ENCODE measurements at places on chromosomes 12 and 14.

- no peak for DNase-seq
Measured at GRCh38 chr12:55698965-55699364, 8.7 kb downstream of the ITGA7 start.

GRCh38 chr12:48869191-48869590, 3.5 kb upstream of the RND1 start:
- DNase-seq, result no peak

DNA sequence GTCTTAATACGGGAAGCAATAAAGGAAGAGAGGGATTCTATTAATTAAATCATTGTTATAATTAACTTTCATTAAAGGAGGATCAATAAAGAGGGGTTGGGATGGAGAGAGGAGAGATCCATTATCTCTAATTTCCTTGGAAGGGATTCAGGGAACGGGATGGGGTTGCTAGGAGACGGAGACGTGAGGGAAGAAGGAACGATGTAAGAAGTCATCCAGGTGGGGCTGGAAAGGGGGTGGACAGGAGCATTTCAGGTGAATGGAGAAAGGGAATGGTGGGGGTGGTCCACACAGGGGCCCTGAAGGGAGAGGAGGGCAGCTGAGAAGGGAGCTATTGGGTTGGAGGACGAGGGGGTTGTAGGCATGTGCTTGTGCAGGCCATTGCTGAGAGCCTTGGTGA, 17.2 kb downstream of the CALCOCO1 start:
- no peak for DNase-seq

DNA sequence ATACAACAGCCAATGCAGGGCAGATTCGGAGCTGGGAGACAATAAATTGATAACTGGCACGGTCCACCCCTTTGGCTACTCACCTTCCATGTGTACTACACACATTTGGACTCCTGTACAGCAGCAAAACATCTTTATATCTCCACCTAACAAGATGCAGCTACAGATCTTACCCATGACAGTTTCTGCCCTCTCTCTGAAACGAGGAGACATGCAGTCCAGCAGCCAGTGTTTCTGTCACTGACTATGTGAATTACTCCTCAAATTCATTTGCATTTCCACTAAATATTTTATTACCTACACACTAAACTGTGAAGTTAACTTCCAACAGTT, 58.7 kb upstream of the BEGAIN start:
- DNase-seq, result no peak

DNA sequence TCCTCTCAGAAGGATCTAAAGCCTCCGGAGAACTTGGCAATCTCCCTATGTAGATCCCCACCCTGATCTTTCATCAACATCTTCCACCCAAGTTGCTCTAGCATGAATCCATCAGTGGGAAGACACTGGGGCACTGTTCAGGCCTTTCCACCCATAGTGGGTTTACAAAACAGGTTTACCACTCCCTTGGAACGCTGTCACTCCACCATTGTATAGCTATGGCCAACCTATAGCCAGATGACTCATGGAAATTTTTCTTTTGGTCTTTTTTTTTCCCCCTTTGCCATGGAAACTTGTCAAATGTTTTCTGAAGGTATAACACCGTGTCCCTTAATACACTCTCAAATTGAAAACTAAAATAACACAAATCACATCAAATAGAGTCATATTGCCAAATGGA, 10.8 kb upstream of the HSPB8 start:
- DNase-seq, result no peak

DNA sequence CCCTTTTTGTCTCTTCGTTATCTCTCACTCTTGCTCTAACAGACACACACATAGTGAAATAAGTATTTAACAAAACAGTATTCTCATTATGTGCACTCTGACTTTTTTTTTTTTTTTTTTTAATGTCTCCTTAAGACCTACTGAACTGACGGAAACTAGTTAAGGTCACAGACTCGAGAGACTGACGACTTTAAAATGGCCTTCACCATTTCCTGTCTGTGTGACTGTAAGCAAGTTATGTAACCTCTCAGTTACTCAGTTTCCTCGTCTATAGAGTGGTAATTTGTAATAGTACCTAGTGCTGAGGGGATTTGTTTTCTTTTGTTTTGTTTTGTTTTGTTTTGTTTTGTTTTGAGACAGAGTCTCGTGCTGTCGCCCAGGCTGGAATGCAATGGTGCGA, 284.8 kb downstream of the FBXL14 start:
- DNase-seq, result no peak

GRCh38 chr12:106091446-106091820, 47.3 kb downstream of the NUAK1 start:
- DNase-seq, result no peak

GRCh38 chr14:51000566-51000965, 56.3 kb upstream of the PYGL start:
- no peak for DNase-seq

DNA sequence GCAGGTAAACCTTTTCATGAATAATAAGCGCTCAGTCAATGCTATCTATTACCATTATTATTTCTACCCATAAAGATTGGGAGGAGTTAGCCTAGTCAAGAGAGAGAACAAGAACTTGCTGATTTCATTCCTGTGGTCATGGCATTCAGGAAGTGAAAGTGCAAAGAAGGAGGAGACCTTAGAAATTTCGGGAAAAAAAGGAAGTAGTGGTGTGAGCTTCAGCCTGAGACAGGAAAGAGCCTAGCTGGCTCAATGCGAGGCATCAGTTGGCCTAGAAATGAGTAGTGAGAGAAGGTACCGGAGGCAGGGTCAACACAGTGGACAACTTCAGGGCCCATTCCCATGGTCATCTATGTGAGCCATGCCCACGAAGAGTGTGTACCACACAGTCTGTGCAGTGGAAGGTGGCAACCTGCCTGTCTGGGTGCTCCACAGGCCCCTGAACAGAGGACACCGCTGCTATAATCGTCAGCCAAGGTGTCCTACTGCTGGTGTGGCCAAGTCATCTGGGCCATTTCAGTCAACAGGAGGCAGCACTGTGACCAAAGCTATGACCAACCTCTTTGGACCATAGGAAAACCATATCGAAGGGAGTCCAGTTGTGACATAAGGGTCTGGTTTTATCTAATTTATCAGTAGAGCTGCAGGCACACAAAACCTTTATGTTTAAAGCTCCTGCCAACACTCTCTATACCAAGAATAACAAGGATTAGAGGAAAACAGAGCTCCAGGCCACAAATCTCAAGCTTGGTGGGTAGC, 16.2 kb upstream of the STON2 start:
- no peak for DNase-seq

DNA sequence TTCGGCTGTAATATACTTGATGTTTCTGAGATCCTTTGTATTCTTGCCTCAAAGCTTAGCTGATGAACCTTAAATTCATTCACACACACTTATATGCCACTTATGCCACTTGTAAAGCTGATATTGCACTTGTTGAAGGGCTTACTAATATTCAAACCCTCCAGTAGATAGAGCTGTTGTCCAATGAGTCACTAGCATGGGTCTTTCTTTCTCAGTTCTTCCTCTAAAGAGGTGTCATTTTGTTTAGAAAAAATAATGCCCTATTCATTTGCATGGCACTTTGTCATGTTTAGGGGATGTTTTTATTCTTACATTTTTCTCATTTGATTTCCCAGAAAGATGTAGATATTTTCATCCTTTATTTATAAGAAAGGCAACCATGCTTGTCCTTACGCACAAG, 56.4 kb downstream of the MON2 start:
- no peak for DNase-seq

DNA sequence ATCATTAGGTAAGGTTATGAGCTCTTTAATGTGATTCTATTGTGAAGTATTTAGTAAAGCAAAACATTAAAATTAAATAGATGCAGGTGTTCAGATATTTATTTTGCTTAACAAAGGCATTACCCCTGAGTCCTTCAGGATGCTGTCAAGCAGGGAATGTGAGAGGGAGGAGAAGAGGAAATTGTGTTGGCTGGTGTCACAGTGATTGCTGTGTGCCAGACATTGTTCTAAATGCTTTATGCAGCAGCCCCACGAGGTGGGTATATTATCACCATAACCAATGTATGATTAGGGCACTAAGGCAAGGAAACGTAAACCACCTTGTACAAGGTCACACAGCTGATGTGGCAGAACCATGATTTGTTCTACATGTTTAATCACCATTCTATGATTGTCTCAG, 80.1 kb downstream of the STAB2 start:
- DNase-seq, result no peak

DNA sequence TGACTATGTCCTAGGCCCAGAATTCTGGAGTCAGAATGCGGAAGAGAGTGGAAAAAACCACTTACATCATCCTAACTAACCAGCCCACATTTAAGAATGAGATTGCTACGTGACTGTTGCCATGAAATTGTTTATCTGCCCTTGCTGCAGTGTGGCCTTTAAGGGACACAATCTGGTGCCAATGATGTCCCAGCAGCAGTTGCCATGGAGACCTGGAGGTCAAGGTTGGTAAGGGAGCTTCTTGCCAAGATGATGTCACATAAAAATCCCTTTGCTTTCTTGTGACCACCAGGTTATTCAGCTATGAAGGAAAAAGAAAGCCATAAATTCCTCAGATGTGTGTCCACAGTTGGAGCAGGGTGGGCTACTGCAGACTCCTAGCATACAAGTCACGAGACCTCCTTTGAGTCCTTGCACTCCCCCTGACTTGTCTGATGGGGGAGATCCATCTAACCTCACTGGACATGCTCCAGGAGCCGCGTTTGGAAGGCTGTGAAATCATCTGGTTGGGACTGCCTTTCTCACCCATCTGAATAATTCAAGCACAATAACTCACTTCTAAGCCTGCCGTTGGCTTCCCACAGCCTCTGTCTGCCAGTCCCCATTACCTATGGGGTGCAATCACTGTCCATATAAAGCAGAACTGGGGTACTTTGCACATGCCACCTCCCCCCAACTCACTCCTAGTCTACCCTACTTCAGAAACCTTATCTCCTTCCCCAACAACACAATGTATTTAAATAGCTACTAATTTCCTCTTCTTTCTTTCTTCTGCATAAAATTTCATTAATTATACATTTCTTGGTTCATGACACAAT, 165.6 kb downstream of the ZFP36L1 start:
- no peak for DNase-seq

- no peak for DNase-seq
Measured at GRCh38 chr14:22539831-22540230, 49.2 kb downstream of the DAD1 start.

GRCh38 chr12:103177639-103178255, 220.3 kb downstream of the ASCL1 start:
- no peak for DNase-seq

DNA sequence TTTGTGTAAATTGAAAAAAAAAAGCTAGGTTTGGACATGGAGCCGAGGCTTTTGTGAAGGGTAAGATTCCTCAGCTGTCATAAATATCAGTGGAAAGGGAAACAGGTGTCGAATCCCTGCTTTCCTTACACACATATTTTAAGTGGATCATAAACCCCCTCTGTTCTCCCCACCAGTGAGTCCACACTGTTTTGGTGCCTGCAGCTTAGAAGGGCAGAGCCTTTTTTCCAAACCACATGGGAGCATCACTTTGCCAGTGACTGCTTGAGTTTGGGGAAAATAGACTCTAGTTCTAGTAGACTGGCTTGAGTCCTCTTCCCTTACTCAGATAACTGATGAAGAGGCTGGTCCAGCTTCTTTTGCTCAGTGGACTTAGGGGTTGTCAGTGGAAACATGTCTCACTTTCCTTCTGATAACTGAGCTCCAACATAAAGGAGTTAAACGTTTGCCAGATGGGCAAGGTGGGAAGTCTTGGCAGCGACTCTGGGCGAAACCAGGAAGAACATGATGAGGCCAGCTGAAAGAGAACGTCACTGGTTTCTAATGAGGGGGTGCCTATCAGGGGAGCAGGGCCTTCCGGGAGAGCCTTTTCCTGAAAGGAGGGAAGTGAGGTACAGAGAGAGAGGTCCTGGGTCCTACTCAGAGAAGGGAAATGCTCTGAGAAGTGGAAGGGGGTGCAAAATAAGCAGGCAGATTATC, 168.1 kb upstream of the PARP11 start:
- DNase-seq, result no peak

- no peak for DNase-seq
Measured at GRCh38 chr14:28055008-28055407, 711.6 kb upstream of the FOXG1 start.

DNA sequence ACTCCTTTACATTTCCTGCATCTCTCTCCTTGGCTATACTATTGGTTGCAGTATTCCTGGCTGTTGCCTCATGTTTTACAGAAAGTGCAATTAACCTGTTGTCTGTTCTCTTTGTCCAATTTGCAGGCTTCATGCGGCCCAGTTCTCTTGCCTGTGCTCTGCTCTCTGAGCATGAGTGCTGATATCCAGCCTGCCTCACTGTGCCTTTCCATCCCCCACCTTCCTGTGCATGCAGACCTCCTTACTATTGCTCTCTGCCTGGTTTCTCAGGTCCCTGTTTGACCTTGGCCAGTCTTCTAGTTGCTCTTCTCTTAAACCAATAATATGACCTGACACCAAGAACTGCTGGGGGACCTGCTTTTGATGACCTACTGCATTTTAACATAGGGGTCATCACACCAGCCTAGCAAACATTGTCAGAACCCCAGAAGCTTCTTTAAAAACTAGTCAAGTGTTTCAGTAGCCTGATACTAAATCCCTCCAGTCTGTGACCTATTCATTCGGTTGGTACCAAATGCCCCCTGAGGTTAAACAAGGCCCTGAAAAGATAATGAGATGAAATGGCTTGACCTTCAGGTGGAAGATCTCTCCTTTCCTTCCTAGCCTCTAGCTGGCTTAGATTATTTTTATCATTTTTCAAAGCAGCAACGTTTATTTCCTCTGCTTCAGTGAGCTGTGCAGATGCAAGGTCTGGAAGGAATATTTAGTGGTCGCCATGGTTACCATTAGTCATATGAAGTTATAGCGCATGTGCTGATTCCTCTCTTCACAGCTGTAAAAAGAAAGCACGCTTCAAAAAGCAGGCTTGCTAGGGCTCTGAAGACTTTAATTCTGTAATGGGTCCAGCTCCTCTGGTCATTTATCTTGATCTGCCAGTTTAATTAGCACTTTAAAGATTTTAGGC, 216.5 kb downstream of the PHLDA1 start:
- DNase-seq, result no peak

DNA sequence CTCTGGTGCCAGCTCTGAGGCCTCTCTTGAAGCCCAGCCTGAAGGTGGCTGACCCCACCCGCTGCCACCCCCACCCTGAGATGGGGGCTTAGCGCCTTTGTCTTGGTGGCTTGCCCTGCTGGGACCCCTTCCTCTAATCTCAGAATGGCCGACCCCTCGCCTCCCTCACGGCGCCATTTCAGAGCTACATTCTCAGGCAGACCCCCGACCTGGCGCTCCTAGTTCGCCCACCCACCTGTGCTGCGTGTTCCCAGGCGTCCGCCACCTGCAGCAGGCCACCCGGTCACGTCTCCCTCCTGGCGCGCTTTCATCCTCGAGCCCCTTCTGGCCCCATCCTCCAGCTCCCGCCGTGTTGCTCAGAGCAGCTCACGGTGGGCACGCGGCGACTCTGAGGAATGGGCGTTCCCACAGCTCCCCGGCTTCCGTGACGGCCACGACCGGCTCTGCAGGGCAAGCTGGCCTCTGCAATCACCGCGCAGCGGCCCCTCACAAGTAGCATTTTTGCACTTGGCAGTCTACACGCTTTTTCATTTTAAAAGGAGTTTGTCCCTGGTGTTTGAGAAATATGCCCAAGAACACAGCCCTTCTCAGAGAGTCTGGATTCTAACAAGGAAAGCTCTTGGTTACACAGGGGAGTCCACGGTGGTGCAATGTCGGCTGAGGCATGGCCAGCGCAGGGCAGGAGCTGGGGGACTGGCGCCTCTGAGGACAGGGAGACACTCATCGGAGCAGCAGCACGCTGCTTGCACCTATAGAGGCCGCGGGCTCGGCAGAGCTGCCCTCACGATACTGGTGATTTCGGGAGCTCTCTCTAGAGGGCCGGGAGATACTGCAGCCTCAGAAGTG, 105.7 kb upstream of the C14orf180 start:
- no peak for DNase-seq

Data from T-helper 1 cell (primary cell).